Activated T-helper 17 cell treated with anti-CD3 and anti-CD28 coated beads, Interleukin-2, amount 50 U/mL, for 72 hours (primary cell): ENCODE measurements at places on chromosomes 1 and 21. TPM values are rescaled to one million over a fixed set of nuclear protein-coding genes. Genes with fewer than 3 reads are reported as not detected.

SH2D1B gene
- total RNA-seq = not detected

C4BPA gene
- not detected for total RNA-seq

CDC7 gene
- 27.2 TPM for total RNA-seq

OR2L8 gene
- total RNA-seq = not detected

KCNJ6 gene
- not detected for total RNA-seq

RGSL1 gene
- total RNA-seq = not detected

PODN gene
- total RNA-seq = not detected

SH3D21 gene
- 24.4 TPM for total RNA-seq

FLG2 gene
- total RNA-seq = not detected

GPR25 gene
- total RNA-seq = not detected

WLS gene
- not detected for total RNA-seq

AUNIP gene
- 3.7 TPM for total RNA-seq

CFHR1 gene
- 0.24 TPM for total RNA-seq

GPR89A gene
- total RNA-seq = 31.9 TPM

ZFP69B gene
- 2.8 TPM for total RNA-seq

HCRTR1 gene
- total RNA-seq = not detected

SPATA45 gene
- total RNA-seq = not detected

TTC3 gene
- 69.2 TPM for total RNA-seq
